Naive B cell (primary cell): ENCODE measurements at places on chromosomes 2 and 18. TPM values are rescaled to one million over a fixed set of nuclear protein-coding genes. Genes with fewer than 3 reads are reported as not detected.
A peak's percentile ranks its signal among the peaks of the same experiment; 100 is the strongest.

The ITPRIPL1 gene
- polyA plus RNA-seq, result 1.6 TPM

The QPCT gene
- 0.14 TPM for polyA plus RNA-seq

DNA sequence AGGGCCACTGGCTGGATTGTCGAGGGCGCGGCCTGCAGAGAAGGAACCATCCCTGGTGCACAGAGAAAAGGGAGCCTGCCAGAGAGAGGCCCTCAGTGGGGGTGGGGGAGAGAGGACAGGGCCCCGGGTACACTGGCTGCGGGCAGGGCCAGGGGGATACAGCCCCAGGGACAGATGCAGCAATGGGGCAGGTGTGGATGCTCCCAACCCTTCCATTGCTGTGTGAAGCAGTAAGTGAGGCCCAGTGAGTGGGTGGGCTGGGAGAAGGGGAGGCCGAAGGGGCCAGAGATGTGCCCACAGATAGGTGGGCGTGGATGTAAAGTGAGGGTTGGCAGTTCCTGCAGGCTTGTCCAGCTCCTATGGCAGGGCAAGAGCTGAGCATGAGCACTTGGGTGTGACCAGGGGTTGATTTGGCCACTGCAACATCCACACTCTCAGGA lies 7.4 kb downstream of the AGXT start:
- no peaks in the 10 kb centered on the region for H3K4me1 ChIP-seq
- H3K36me3 ChIP-seq, result no peaks in the 10 kb centered on the region
- peaks cover 5% of the 10 kb centered on the region for H3K27me3 ChIP-seq

DNA sequence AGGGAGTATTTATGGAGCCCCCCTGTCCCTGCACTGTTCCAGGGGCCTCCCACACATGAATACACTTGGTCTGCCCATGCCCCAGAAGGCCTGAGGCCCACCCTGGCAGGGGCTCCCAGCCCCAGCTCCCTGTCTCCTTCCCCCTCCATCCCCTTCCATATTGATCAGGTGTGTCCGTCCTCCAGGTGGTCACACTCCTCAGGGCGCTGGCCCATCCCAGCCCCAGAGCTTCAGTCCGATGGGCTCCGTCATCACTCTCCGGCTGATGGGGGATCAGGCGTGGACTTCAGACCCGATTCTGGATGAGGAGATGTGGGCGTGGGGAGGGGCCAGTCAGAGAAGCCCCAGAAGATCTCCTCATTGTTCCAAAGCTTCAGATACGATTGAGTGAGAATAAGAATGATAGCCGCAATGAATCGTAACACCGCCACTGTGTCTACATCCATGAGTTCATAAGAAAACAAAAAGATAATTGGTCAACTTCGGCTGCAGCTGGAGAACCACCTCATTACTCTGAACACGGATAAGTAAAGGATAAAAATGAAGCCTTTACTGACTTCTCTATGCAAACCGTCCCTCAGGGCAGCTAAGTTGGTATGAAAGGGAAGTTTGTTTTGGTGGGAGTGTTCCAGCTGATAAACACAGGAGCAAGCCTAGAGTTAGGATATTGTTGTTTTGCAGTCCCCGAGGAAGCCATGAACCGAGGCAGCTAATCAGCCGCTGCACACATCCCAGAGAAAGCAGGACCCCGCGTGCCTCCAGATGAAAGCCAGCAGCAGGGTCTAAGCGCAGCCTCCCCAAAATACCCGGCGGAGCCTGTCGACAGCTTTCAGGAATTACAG lies 279.5 kb downstream of the NDUFA10 start:
- peaks cover 3% of the 10 kb centered on the region for H3K4me1 ChIP-seq
- no peak for DNase-seq
- H3K36me3 ChIP-seq, result no peaks in the 10 kb centered on the region
- peaks cover 3% of the 10 kb centered on the region for H3K27me3 ChIP-seq
- H3K27ac ChIP-seq, result peak overlapping the region; percentile 58
- H3K4me3 ChIP-seq, result no peak overlapping the region

The PRADC1 gene
- polyA plus RNA-seq, result 10.1 TPM
